Activated CD4-positive, CD25-positive, alpha-beta regulatory T cell (primary cell): ENCODE measurements at places on chromosomes 6 and 20.

- DNase-seq, result peak; percentile 63
Observed at GRCh38 chr20:31605031-31605901, at the start of gene ID1. Gene ID1, plus strand, starts transcription at chr20:31605289. Its CDS starts 99 bp downstream, at chr20:31605388.

DNA sequence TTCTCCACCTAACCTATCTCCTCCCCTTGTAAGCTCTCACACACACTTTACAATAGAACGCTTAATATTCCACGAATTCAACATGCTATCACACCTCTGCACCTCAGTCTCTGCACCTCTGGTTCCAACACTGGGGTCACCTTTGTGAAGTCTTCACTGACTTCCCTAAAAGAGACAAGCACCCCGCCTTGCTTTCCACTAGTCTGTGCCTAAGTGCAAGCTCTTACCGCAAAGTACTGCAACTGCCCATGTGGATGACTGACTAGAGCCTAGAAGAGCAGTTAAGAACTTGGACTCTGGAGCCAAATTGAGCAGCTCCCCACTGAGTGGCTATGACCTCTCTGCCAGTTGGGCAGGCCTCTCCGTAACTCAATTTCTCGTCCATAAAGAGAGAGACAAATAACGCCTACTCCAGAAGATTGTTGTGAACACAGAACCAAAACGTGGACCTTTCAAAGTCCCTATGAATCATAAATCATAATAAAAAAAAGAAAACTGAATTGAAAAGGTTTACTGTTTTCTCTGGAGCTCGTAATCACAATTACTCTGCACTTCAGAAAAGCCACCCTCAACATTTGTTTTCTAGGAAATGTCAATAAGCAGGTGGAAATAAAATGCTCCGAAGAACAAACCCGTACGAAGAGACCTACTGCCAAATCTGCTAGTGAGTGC is 1.2 kb downstream of the IFNGR1 start:
- no peak for DNase-seq

- DNase-seq, result no peak
Observed at GRCh38 chr20:7237251-7237650, 469.8 kb downstream of the BMP2 start.

DNA sequence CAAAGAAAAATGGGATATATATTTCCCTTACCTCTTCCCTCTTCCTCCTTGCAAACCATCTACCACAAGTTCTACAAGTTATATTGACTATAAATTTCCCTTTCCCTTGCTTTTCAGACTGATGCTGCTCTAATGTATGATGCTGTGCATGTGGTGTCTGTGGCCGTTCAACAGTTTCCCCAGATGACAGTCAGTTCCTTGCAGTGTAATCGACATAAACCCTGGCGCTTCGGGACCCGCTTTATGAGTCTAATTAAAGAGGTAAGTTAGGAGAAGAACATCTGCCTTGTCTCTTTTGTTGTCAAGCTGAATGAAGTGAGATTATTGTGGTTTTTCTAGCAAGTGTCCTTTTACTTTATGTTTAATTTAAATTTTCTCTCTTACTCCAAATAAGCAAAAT is 406.0 kb downstream of the GRIK2 start:
- DNase-seq, result no peak

DNA sequence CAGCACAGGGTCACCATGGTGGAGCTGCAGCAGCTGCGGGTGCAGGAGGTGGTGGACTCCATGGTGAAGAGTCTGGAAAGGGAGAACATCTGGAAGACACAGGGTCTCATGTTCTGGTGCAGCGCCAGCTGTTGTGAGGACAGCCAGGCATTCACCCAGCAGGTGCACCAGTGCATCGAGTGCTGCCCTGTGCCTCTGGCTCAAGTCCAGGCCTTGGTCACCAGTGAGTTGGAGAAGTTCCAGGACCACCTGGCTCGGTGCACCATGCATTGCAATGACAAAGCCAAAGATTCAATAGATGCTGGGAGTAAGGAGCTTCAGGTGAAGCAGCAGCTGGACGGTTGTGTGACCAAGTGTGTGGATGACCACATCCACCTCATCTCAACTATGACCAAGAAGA is 22.9 kb upstream of the RIPK1 start:
- DNase-seq, result no peak

GRCh38 chr6:10505529-10505928 is 15.6 kb upstream of the GCNT2 start:
- no peak for DNase-seq

- no peak for DNase-seq
Observed at GRCh38 chr6:88124925-88125557, 41.1 kb downstream of the CNR1 start.

- no peak for DNase-seq
Observed at GRCh38 chr20:35151736-35152135, 4.6 kb upstream of the EDEM2 start.

GRCh38 chr20:35561268-35561667 is 19.4 kb downstream of the ERGIC3 start:
- DNase-seq, result no peak

DNA sequence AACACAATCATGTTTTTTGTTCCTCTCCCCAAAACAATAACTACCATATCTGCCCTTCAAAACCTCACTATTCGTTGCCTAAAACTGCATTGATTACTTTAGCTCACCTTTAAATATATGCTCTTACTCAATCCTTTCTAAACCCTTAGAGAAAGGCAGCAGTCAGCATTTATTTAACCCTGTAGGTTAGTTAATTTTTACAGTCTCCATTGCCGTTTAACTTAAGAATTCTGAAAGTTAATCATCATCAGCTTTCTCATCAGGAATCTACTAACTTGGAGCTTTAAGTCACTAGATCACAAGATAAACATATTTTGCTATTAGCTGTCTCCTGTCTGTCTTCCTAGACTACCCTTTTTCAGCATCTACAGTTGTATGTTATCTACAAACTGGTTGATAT is 991.9 kb downstream of the EPHA7 start:
- no peak for DNase-seq

DNA sequence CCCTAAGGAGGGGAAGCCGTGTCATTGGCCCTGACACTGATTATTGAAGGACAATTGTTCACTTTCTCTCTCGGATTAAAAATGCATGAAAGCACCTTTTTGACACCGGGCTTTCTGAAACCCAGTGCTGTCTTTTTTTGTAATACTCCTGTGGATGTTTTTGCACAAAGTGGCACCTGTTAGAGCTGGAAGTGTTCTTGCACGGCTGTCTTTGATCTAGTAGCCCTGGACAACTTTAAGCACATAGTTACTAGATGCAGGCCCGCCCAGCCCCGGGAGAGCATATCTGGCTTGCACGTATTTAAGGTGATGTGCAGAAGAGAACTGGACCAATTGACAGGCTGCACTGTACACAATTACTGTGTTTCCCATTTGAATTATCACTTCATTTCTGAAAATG is 72.6 kb downstream of the ARID1B start:
- no peak for DNase-seq

GRCh38 chr6:100880149-100880852 is 828 bp downstream of the ASCC3 start:
- DNase-seq, result no peak

GRCh38 chr6:107959392-107959791 is 1.4 kb upstream of the SEC63 start:
- DNase-seq, result no peak

GRCh38 chr6:54097753-54098152 is 13.5 kb upstream of the MLIP start:
- DNase-seq, result no peak

DNA sequence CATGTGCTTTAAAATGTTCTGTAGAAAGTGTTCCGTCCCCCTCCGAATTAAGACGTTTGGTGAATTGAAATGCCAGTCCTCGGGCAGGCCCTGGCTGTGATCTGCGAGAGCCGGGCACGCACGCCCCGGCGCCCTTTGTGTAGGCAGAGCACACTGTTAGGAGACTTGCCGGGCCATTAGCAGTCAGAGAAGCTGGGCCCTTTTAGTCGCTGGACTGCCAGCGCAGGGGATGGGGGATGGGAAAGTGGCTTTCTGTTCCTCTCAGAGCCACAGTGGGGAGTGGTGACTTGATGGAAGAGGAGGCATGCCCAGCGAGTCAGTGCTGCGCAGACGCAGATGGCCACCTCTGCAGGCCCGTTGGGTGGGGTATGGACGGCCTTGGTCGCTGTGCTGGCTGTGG is 2.2 kb downstream of the PPP1R3G start:
- DNase-seq, result no peak

DNA sequence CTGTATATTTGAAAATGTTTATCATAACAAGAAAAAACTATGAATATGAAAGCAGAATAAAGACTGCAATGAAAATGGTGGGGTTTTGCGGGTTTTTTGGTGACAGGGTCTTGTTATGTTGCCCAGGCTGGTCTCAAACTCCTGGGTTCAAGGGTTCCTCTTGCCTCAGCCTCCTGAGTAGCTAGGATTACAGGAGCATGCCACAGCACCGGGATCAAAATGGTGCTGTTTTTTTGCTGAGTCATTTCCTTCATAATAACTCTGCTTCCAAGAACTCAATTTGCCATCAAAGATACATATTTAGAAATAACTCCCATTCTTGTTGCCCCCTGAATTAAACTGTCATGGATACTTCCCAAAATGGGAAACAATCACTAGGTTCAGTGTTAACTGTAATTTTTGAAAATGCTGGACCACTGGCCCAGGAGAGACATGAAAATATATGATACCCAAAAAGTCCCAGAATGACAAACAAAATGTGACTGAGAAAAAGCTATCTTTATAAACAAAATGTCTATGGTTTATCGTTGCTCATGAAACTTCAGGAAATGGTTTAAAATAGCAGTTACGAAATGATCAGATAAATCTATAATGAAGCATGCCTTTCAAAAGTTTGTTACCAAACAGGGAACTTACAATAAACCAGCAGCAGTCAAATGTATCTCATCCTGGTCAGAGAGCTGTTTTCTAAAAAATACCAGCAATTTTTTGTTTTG is 32.2 kb downstream of the ILRUN start:
- DNase-seq, result no peak

GRCh38 chr6:144314562-144314961 is 29.4 kb downstream of the UTRN start:
- DNase-seq, result no peak

GRCh38 chr6:144122861-144123260 is 27.5 kb upstream of the STX11 start:
- no peak for DNase-seq

GRCh38 chr6:136609873-136610706 is 59.9 kb upstream of the MAP7 start:
- DNase-seq, result no peak

GRCh38 chr20:63212792-63213191 is 3.1 kb downstream of the YTHDF1 start:
- no peak for DNase-seq

GRCh38 chr6:1472643-1473042 is 83.3 kb downstream of the FOXF2 start:
- no peak for DNase-seq

- no peak for DNase-seq
Observed at GRCh38 chr20:50969912-50970311, 11.3 kb downstream of the MOCS3 start.

DNA sequence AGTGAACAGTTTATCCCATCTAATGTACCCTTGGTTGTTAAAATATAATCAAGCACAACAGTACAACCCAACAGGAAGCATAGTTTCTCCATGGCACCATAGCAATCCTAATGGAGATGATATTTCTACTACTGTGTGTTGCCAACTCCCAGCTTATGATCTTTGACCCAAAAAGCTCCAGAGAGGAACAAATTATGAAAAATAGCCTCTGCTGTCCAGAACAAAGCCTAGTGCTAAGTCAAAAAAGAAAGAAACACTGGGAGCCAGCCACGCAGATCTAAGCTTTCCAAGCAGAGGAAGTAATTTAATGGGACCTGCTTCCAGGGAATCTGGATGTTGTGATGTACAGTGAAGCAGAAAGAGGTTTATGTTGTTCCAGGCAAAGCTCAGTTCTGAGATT is 52.2 kb upstream of the TASP1 start:
- DNase-seq, result no peak

- no peak for DNase-seq
Observed at GRCh38 chr6:121847806-121848522, 412.5 kb downstream of the GJA1 start.
